NCI-H524 (cell line): ENCODE measurements at places on chromosomes 6 and 20.

GRCh38 chr6:38176797-38177751, 357.5 kb downstream of the ZFAND3 start:
- DNase-seq: no peak

GRCh38 chr6:37787216-37787615, 32.3 kb upstream of the ZFAND3 start:
- DNase-seq: no peak

- no peak for DNase-seq
Measured at GRCh38 chr20:12036142-12036541, 118.4 kb downstream of the BTBD3 start.

- DNase-seq: no peak
Measured at GRCh38 chr6:160871320-160871719, 120.2 kb upstream of the MAP3K4 start.

- no peak for DNase-seq
Measured at GRCh38 chr6:34056305-34057108, 89.4 kb downstream of the GRM4 start.

- DNase-seq: no peak
Measured at GRCh38 chr20:40463171-40463570, 225.9 kb downstream of the MAFB start.

DNA sequence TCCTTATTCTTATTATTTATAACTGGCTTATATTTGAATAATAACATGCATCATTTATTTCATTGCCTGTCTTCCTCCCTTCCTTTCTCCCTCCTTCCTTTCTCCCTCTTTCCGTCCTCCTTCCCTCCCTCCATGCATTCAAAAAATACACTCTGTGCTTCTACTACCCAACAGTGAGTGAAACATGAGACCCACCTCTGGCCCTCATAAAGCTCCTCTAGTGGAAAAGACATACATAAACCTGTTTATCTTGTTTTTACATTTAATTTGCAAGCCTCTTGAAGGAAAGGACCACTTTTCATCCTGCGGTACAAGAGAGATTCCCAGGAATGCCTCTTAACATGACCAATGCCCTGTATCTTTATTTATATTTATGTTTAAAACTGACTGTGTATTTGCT, 21.8 kb upstream of the ISM1 start:
- DNase-seq: no peak

DNA sequence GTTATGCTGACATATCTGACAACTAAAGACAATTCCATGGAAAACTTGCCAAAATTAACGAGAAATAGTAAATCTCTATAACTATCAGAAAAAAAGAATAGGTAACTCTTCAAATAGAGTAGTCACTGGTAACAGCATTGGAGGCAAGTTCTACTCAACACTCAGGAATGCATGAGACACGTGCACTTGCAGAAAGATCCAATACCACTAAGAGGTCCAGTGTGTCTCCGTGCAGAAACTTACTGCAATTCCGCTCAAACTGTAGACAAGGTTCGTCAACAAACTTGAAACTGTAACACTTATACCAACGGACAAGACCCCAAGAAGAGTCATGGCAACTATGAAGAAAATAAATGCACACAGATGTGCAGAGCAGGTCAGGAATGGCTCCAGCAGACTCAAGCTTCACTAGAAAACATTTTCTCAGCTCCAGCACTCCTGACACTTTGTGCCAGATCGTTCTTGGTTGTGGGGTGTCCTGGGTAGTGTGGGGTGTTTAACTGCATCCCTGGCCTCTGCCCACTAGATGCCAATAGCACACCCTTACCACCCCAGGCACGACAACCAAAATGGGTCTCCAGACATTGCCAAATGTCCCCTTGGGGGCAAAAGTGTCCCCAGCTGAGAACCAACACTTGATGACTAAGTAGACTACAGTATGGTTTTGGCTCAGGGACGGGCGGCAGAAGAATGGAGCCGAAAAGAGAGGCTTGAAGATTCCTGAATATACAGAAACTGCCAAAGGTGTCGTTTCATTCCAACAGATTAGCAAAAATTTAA, 134.8 kb downstream of the DTNBP1 start:
- no peak for DNase-seq

DNA sequence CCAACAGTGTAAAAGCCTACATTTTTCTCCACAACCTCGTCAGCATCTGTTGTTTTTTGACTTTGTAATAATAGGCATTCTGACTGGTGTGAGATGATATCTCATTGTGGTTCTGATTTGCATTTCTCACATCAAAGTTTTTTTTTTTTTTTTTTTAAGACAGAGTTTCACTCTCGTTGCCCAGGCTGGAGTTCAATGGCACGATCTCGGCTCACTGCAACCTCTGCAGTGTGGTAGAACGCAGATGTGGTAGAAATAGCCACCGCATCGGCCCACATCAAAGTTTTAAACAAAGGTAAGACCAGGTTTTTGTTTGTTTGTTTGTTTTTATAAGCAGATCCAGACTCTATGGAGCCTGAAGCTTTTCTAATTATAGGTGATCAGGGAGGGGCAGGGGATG, 12.7 kb upstream of the PPP1R3G start:
- no peak for DNase-seq

DNA sequence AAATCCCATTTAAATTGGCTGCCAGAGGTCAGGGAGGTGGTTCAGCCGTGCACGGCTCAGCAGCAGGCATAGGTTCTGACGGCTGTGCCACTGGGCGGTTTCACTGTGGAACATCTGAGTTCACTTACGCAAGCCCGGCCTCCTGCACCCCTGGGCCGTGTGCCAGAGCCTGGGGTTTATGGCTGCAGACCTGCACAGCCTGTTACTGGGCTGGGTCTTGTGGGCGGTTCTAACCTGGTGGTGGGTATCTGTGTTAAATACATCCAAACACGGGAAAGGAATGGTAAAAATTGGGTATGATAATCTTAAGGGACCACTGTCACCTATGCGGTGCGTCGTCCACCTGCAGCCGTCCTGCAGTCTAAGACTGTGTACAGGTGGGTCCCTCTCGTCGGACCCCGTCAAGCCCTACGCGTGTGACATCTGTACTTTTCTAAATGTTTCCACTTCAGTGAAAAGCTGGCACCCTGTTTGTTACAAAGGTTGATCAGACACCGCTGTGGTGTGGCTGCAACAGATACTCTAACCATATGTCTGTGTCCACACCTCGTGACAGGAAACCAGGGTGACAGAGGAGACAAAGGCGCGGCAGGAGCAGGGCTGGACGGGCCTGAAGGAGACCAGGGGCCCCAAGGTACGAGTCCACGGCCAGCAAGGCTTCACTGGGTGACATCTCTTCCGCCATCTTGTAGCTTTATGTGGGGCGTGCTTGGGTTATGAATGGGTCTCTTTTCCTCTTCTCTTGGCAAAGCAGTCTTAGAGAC, 21.5 kb downstream of the COL9A3 start:
- peak; percentile 65 for DNase-seq

GRCh38 chr20:3871550-3872265, 17.5 kb upstream of the PANK2 start:
- peak; percentile 97 for DNase-seq

DNA sequence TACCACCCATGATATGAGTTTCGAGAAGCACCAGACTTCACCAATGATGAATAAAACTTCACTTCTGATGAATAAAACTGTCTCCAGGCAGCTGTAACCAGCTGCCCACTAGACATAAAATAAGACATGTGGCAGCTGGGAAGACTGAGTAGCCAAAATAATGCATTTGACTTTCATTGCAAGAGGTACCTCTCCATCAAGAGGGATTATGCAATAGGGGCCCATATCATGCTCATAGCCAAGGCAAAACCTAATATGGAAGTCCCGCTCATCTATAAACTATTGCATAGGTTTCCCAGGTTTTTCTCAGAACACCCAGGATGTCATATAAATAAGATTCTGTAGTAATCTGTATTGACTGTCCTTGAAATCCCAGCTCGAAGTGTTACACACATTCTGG, 155.5 kb downstream of the SIM1 start:
- DNase-seq: no peak

GRCh38 chr6:109496036-109496772, 13.2 kb upstream of the ZBTB24 start:
- no peak for DNase-seq

DNA sequence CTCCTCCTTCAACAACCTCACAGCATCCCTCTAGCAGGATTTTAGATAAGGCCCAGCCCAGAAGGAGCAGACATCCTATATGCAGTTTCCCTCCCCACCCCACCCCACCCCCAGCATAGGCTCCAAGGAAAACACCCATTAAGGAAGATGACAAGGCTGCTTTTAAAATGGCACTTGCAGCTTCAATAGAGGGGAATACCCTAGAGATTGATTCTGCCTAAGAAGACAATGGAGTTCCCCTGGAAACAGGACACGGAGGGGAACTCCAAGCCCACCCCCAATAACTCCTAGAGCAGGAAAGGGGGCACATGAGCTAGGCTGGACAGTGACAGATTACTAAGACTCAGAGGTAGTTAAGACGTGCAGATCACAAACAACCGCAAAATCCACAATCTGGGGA, 34.7 kb downstream of the CPNE5 start:
- no peak for DNase-seq

DNA sequence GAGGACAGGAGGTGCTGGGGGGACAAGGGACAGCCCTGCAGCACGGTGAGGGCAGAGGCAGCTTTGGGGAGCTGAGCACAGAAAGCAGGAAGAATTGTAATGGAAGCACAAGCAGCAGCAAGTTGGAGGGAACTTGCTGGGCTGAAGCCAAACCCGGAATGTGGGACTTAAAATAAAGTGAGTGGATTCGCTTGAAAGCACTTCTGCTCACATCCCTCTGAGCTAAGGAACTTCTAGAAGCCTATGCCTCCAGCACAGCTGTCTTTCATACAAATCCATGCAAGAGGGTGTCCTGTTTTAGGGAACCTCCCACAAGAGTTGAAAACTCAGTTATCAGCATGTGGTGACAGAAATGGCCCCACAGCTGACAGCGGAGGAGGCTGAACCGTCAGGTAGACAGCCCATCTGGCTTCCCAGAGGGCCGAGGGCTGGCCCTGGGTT, 71.4 kb upstream of the MLN start:
- DNase-seq: peak; percentile 82

DNA sequence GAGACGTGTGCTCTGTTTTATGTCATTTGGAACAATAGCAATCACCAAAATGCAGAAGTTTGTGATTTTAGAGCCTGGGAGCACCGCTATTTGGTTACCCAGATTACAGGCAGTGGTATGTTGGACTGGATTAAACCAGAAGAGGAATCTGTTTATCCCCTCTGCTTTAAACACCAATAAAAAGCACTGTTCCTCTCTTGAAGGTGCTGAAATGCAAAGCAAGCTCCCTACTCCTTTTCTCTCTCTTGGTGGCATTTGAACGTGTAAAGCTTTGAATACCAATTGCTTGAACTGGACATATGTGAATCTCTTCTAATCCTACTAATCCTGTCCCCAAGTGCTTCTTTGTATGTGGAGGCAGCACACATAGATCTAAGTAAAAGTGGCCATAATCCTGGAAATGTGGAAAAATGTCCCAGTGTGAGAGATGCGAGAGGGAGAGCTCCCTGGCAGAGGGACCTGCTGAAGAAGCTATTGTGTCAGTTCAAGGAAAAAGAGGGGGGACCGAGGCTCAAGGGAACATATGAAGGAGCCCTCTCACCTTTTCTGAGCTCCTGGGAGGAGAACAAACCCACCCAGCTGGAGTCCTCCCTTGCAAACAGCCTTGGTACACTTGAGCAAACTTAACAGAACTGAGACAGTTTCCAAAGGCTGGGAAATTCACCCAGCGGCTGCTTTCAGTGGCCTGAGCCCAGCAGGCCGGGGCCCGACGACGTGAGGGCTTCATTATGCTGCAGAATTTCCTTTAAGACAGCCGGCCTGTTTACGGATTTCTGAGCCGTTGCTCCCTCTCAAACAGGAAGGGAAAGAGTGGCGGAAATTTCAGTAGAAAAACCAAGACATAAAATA, 18.8 kb upstream of the OLIG3 start:
- peak; percentile 93 for DNase-seq

DNA sequence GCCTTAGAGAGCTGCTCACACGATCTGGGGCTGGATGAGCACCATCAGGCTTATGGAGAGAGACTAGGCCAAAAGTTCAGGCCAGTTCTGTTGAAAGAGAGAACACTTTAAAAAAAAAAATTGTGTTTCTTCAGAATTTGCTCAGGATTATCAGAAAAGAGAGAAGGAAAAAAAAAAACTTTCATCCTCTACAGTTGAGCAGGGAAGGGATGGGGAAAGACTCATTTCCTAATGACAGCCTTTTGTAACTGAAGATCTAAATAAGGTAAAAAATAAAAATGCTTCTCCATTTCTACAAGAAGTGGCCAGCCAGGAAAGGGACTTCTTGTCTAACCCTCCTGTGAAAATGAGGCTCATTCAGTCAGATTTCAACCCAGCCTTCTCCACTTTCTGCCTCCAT, 134.8 kb downstream of the LY86 start:
- no peak for DNase-seq

GRCh38 chr20:62792940-62793756, 3.1 kb upstream of the MRGBP start:
- no peak for DNase-seq

DNA sequence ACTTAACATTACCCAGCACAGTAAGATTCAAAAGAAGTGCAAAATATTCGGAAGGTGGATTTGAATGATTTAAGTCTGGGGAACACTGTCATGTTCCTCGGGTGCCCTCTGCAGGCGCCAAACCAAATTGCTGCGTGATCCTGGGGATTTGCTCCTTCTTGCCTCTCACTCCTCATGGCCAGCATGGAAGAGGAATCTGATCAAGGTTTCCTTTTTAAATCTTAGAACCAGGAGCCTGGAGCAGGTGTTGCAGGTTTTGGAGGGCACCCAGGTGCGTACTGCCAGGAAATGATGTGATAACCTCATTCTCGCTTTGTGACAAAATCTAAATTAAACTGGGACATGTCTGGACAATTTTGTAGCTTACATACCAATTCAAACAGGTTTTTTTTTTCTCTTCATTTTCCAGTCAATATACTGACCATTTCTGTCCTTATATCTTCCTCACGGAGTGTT, 8.1 kb upstream of the PFDN4 start:
- peak; percentile 44 for DNase-seq
